ENCODE measurements at places on chromosomes 3 and 15.

DNA sequence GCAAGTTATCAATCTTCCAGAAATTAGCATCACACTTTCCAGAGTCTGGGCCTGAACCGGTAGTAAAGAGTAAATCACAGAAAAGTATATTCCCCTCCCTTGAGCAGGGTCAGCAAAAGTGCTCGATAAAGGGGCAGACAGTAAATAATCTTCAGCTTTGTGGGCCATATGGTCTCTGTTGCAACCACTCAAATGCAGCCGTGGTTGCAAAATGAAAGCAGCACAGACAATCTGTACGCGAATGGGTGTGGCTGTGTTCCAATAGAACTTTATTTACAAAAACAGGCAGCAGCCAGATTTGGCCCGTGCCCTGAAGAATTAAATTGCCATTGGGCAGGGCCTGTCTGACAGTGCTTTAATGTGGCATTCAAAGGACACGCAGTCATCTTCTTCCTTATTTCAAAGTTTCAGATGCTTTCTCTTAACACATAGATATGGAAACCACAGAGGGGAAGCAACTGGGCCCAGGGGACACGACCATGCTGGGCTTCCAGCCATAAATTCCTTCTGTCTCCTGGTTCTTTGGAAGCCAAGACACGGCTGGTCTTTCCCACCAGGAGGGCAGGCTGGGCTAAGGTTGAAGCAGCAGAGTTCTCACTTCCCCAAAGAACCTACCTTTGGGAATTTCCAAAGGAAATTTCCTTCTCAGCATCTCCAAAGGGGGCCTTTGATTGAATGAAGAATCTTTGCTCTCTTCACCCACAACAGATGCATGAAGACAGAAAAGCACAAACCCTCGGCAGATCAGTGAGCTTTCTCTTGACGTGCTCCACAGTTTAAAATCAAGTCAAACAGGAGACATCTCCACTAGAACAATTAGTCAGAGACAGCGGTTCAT is 489.8 kb upstream of the PROK2 start:
- no peak for DNase-seq

DNA sequence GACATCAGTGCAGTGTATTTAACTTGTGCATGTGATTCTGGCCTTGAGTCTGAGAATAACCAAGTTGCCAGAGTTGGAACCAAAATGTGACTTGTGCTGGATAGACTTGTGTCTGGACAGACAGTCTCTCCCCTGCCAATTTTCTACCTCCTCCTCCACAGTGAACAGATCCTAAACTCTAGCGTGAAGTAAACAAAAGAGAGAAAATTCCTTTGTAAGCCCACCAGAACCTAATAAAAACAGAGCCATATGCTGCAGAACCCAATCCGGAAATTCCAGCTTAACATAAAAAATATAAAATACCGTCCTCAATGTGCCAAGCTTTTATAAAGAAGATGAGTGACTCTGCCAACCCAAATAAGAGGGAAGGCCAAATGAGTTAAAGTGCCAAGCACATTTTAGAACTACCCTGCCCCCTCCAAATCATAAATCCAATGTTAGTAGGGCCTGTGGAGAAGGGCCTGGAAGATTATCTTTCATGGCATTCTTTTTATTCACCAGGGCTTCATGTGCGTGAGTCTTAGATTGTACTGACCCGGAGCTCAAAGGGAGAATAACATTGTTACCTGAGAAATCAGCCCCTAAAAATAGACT is 344.6 kb upstream of the PROK2 start:
- DNase-seq = no peak

- no peak for DNase-seq
Observed at GRCh38 chr3:169430707-169431404, 232.7 kb downstream of the MECOM start.

- DNase-seq = no peak
Observed at GRCh38 chr15:58898150-58898680, 35.3 kb downstream of the SLTM start.

DNA sequence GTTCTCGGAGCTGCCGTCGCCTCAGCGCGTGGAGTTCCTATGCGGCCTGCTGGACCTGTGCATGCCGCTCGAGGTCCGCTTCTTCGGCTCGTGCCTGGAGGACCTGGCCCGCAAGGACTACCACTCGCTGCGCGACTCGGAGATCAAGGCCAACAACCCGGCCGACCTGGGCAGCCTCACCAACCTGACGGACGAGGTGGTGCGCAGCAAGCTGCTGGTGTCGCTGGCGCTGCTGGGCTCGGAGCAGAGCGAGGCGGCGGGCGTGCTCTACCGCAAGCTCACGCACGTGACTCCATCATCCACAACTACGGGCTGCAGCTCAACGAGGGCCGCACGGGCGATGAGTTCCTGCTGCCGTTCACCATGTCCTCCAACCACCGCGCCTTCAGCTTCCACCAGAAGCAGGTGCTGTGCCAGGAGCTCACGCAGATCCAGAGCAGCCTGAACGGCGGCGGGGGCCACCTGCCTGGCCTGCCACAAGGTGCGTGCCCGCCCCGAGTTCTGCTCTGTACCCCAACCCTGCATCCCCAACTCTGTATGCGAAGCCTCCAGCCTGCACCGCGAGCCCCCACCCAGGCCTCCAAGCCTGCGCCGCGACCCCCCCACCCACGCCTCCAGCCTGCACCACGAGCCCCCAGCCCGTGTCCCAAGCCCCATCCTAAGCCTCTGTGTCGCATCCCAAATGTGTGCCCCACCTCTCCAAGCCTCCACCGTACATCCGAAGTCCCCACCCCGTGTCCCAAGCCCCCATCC is 178.2 kb downstream of the OR4M2 start:
- no peak for DNase-seq

Measured in stimulated activated CD8-positive, alpha-beta memory T cell treated with anti-CD3 and anti-CD28 coated beads, Interleukin-12 subunit alpha, Interleukin-12 subunit beta, amount 100 ng/mL, for 4 hours (primary cell).